ENCODE measurements at places on chromosomes 2 and 18.

DNA sequence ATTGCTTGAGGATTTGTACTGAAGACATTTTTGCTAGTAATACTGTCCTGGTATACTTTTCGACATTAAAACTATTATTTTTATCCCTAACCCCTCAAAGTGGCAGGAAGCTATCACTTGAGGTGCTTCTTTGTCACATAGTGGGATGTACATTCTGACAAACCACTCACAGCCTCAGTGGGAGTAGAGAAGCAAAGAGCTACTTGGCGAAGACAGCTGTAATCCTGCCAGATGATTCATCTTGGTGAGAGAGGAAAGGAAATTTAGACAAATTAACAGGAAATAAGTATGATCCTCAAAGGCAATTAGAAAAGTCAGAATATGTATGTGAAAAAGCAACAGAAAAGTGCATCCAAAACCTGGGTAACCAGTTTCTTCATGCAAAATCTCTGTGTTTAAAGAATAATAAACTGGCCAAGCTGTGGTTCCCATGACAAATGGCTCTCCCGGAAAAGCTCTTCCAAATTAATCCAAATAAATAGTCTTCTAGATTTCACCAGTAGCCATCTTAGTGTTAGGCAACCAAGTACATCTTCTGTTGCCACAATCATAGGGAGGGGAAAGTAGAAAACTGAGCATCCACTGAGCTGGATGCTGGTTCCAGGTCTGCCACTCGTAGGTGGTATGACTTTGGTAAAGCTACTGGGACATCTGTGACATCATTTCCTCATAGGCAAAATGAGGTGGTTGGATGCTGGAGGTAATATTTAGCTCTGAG, 308.0 kb upstream of the LYPD1 start:
- DNase-seq, result no peak

- no peak for DNase-seq
Measured at GRCh38 chr18:48073211-48073930, 142.9 kb upstream of the SMAD2 start.

DNA sequence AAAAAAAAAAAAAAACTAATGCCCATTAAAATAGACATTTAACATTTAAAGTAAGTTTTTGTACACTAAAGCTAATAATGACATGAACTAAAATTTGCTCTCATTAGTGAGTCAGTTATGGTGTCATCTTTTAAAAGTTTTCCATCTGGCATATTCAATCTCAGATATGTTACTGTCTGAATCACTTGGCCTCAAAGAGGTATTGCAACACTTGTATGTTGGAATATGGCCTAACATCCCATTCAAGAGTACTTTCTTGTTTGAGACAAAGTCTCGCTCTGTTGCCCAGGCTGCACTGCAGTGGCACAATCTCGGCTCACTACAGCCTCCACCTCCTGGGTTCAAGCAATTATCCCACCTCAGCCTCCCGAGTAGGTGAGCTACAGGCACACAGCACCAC, 169.7 kb downstream of the TMEM163 start:
- no peak for DNase-seq

GRCh38 chr2:215799194-215799593, 214.2 kb downstream of the MREG start:
- no peak for DNase-seq

GRCh38 chr2:241566468-241566867, 7.9 kb downstream of the BOK start:
- no peak for DNase-seq

DNA sequence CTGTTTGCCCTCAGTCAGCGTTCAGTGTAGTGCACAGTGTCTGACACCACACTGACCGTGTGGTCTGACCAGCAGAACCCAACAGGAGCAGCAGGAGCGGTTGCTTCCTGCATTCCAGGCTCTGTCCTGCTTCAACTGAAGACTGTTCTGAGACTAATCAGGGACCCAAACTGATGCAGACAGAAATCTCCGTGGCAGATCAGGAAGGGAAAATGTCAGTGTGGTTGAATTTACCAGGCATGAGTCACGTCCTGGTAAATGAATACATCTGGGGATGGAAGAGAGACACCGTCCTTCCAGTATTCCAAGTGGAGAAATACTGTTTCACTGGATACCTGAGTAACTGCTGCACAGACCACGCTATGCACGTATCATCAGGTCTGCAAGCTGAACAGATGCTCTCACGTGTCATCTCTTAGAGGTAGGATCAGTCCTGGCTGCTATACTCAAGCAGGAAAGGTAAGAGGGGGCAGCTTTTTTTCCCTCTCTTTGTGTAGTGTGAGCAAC, 223.6 kb upstream of the EPAS1 start:
- DNase-seq, result no peak
